ENCODE measurements at places on chromosomes 3 and 15.

- no peaks in the 10 kb centered on the region for H3K36me3 ChIP-seq
- no peak for DNase-seq
- H3K4me3 ChIP-seq: peak overlapping the region; percentile 82
- H3K27ac ChIP-seq: no peak overlapping the region
Observed at GRCh38 chr15:73632670-73633058, 525 bp downstream of the NPTN start.

GRCh38 chr3:359672-360071, 163.1 kb downstream of the CHL1 start:
- DNase-seq: no peak
- no peak overlapping the region for H3K27ac ChIP-seq
- H3K36me3 ChIP-seq: no peaks in the 10 kb centered on the region
- H3K4me3 ChIP-seq: no peak overlapping the region
- H3K27me3 ChIP-seq: no peaks in the 10 kb centered on the region

GRCh38 chr3:43959498-43960447, 269.0 kb downstream of the ABHD5 start:
- no peak overlapping the region for H3K27ac ChIP-seq
- no peaks in the 10 kb centered on the region for H3K36me3 ChIP-seq
- no peaks in the 10 kb centered on the region for H3K27me3 ChIP-seq
- DNase-seq: no peak

- H3K36me3 ChIP-seq: no peaks in the 10 kb centered on the region
- H3K4me3 ChIP-seq: no peak overlapping the region
- H3K27me3 ChIP-seq: no peaks in the 10 kb centered on the region
- H3K27ac ChIP-seq: no peak overlapping the region
- H3K4me1 ChIP-seq: no peaks in the 10 kb centered on the region
- DNase-seq: no peak
Observed at GRCh38 chr3:181425074-181425473, 286.7 kb upstream of the SOX2 start.

- no peaks in the 10 kb centered on the region for H3K4me1 ChIP-seq
- no peak for DNase-seq
- no peaks in the 10 kb centered on the region for H3K27me3 ChIP-seq
- H3K27ac ChIP-seq: no peak overlapping the region
Observed at GRCh38 chr3:99674086-99674789, 35.8 kb downstream of the COL8A1 start.

GRCh38 chr3:24832891-24833290, 338.2 kb upstream of the THRB start:
- no peaks in the 10 kb centered on the region for H3K4me1 ChIP-seq
- no peak overlapping the region for H3K4me3 ChIP-seq
- no peaks in the 10 kb centered on the region for H3K36me3 ChIP-seq
- H3K27ac ChIP-seq: no peak overlapping the region
- peaks cover 18% of the 10 kb centered on the region for H3K27me3 ChIP-seq

DNA sequence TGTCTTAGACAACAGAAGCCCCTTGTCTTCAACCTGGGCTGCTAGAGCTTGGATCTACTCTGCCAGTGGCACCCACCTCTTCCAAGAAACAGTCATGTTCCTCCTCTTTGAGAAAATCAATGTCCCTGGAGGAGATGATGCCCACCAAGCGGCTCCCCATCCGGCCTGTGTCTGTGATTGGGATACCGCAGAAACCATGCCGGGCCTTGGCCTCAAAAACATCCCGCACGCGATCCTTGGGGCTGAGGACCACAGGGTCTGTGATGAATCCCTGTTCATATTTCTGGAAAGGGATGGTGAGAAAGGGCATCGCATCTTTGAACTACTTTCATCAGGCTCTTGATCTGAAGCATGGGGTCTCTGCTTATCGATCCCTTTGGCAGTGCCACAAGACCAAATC, 1.6 kb downstream of the IMPDH2 start:
- no peaks in the 10 kb centered on the region for H3K27me3 ChIP-seq
- H3K36me3 ChIP-seq: peaks cover 41% of the 10 kb centered on the region
- H3K4me3 ChIP-seq: no peak overlapping the region

GRCh38 chr3:126546549-126547239, 12.0 kb downstream of the C3orf22 start:
- no peak for DNase-seq
- H3K4me3 ChIP-seq: no peak overlapping the region
- H3K4me1 ChIP-seq: peaks cover 7% of the 10 kb centered on the region
- no peaks in the 10 kb centered on the region for H3K27me3 ChIP-seq
- H3K36me3 ChIP-seq: no peaks in the 10 kb centered on the region

DNA sequence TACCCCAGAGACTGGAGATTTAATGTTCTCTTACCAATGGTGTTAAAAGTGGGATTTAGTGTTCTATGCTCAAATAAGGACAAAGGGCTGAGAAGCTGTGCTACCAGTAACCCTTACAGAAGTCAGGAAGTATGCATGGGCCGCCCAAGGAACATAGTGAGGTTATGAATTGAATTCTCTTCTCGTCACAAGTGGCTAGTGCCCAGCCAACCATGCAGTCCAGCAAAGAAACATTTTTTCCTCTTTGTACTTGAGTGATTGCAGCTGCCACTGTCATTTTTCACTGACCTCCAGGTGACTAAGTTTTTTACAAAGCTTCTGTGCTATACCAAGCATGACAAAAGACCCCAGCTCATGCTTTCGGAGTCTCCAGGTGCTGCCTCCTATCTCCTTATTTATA, 110.6 kb upstream of the DCBLD2 start:
- H3K4me1 ChIP-seq: no peaks in the 10 kb centered on the region
- no peaks in the 10 kb centered on the region for H3K27me3 ChIP-seq
- no peak overlapping the region for H3K27ac ChIP-seq
- H3K36me3 ChIP-seq: no peaks in the 10 kb centered on the region

All from iPS DF 6.9 (cell line).